AG04450 (cell line): ENCODE measurements at places on chromosomes 4 and X. TPM values are rescaled to one million over a fixed set of nuclear protein-coding genes. Genes with fewer than 3 reads are reported as not detected.

Gene ATP2B3
- polyA plus RNA-seq = 0.01 TPM in 1 of 2 replicates, not detected in the other

DNA sequence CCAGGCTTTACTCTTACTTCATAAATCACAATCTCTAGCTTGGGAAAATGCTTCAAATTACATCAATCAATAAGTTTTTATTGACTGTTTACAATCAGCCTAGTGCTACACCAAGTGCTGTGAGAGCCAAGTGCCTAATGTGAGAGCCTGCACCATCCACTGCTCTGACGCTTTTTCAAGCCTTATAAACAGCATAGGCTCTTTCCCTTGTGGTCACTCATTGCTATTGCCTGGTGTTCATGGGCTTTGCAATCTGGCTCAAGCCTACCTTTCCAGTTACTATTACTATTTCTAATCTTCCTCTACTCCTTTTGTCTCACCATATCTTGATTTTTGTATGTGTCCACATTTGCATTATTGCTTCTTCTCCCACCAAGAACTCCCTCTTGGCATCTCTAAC, 77.0 kb downstream of the REELD1 start:
- DNase-seq = no peak

- DNase-seq = no peak
These were observed 65.1 kb downstream of the ARHGAP6 start for GRCh38 chrX:11600578-11600977.

DNA sequence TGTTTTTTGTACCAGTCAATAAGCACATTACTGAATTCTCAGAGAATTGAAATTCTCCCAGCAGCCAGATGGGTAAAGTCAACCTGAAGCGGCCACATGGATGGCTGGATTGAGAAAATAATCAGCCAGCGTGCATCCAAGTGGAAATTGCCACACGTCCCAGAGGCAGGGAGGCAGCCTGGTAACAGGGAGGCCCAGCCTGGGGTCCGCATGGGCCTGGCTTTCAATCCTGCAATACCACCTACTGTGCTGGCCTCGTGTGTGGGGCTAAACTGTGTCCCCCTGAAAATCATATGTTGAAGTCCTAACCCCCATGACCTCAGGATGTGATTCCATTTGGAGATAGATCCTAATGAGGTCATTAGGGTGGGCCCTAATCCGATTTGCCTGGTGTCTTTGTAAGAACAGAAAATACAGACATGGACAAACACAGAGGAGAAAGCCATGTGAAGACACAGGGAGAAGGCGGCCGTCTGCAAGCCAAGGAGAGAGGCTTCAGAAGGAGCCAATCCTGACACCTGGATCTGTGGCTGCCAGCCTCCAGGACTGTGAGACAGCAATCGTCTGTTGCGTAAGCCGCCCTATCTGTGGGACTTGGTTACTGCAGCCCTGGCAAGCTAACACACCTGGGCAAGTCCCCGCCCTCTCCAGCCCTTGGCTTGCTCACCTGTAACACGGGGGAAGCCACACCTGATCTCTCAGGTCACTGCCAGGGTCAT, 90.3 kb downstream of the JAKMIP1 start:
- no peak for DNase-seq

Gene CT45A7
- polyA plus RNA-seq = not detected in 2 replicates

Gene UGT2A1
- not detected in 2 replicates for polyA plus RNA-seq

DNA sequence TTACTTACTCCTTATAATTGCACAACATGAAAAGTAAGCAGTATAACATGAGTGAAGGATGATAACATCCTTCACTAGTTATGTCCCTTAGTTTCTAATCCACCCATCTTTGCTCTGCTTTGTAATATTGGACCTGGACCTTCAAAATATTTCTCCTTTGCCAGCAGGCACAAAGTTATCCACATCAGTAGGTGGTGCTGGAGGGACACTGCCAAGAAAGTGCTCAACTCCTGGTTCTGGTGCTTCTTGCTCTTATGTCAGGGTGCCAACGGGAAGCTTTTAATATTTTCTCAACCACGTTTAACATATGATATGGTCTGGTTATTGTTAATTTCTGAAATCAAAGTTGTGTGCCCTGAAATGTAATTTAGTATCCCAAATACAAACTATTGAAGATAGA, 49.1 kb downstream of the TMEM165 start:
- no peak for DNase-seq

DNA sequence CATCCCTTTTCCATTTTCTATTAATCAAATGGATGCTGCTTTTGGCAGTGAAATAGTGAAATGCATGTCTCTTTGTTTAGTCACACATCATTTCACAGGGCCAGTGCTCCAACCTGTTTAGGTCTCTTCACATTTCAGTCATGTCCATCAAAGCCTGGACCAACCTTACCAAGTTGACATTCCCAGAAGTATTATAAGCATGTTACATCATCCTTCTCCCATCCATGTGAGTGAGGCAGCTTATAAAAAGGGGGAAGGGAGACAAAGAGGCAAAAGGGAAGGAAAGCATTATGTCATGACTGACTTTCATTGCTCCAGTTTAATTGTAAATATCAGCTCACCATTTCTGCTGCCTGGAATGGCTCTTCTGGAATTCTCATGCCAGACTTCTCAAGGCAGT, 94.4 kb downstream of the NWD2 start:
- no peak for DNase-seq

DNA sequence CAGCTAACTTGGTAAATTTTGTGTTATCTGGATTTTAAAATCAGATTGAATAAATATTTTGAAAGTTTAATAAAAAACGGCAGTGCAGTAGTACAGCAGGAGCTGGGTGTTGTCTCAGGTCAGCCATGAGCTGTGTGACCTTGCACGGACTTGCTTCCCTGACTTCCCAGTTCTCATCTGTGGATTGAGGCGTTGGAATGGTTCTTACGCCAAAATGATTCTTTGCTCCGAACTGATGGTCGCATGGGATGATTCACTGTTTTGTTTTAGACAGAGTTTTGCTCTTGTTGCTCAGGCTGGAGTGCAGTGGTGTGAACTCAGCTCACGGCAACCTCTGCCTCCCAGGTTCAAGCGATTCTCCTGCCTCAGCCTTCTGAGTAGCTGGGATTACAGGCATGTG, 45.0 kb downstream of the RGS12 start:
- DNase-seq = no peak

- peak; percentile 24 for DNase-seq
These were observed 67.0 kb downstream of the SLC7A11 start for GRCh38 chr4:138174981-138175794.
